Stimulated activated CD4-positive, alpha-beta T cell treated with anti-CD3 and anti-CD28 coated beads, TNF-alpha, amount 100 ng/mL, for 1 hour (primary cell): ENCODE measurements at places on chromosomes 2 and 18.

DNA sequence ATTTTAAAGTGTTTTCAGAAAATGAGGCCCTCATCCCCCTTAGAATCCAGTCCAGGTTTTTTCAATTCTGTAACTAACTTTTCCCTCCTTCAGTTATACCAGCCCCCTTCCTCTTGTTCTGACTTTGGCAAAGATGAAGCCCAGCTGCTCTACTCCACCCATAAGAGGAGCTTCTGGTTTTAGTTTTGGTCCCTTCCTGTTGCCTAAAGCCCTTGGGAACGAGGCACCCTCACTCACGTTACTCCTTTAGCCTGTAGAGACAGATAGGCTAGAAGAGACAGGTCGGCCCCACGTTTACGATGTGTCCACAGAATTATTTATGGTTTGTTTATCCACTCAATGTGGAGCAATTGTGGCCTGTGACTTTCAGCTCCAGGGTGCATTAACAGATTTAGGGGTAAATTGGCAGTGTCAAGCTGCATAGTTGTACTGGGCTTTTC lies 454.2 kb upstream of the TNP1 start:
- no peak for DNase-seq

- no peak for DNase-seq
Observed at GRCh38 chr2:132750606-132751005, 80.6 kb upstream of the LYPD1 start.

DNA sequence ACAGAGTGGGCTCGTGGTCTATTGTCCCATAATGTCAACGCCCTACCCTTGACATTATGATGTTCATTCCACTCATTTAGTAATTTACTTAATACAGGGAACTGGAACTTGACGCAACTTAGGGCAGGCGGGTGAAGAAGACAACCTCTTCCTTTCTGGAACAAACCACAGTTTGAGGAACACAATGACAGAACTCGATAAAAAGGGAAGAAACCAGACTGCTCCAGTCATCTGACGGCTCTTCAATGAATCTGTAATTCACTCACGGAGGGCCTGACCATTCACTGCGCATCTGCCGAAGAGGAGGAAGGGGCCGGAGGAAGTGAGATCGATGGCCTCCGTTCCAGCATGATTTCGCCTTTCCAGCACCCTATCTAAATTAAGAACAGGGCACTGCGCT lies 83.2 kb downstream of the BCL2 start:
- DNase-seq, result no peak

DNA sequence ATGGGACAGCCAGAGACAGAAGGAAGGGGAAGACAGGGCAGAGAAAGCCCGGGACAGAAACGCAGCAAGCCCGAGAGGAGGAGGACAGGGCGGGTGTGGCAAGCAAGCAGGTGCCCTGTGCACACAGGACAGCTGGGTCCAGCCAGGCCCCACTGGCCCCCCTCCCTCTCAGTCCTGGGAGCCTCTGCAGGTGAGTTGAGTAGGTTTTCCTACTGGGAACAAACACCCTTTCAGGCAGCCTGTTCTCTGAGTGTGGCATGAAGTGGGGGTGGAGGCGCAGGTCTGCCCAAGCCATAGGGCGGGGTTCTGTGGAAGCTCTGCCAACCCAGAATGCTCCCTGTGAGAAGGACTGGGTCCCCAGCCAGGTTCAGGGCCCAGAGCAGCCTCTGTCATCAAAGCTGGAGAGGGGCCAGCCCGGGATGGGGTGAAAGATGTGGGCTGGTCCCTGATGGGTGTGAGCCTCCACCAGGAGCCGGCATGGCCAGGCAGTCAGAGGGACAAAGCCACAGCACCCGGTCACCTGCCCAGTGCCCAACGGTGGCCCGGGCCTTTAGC lies 129.4 kb downstream of the TFCP2L1 start:
- DNase-seq, result no peak

DNA sequence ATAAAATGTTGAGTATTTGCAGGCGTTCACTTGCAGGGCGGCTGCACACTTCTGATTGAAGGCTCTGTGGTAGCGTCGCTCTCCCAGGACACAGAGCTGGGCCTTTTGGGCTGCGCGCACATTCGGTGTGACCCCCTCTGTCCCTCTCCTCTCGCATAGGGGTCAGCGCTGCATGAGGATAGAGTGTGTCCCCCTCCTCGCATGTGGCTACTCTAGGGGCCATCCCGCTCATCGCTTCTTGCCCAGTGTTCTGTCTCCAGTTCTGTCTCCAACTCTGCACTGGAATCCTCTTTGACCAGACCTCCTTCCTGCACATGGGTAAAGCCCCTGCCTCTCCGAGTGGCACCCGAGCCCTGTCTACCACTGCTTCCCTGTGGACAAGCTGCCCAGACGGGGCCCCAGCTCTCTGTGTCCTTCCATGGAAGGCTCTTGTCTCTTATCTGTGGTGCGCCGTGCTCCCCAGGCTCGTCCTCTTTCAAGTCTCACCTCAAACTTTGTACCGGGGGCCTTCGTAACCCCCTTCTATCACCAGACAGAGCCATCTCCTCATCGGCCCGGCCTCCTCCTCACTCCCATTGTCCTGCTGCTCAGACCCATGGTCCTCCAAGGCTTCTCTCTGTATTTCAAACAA lies 278.0 kb upstream of the HDAC4 start:
- no peak for DNase-seq
